ENCODE measurements at places on chromosomes 2 and 18.

GRCh38 chr18:76396792-76397191, 98.2 kb downstream of the ZNF516 start:
- no peak overlapping the region for H3K4me3 ChIP-seq
- DNase-seq, result no peak
- H3K4me1 ChIP-seq, result peaks cover 6% of the 10 kb centered on the region
- no peak overlapping the region for H3K27ac ChIP-seq
- peaks cover 18% of the 10 kb centered on the region for H3K27me3 ChIP-seq

- DNase-seq, result no peak
- H3K4me1 ChIP-seq, result peaks cover 71% of the 10 kb centered on the region
- peaks cover 9% of the 10 kb centered on the region for H3K36me3 ChIP-seq
- H3K4me3 ChIP-seq, result no peak overlapping the region
- H3K27ac ChIP-seq, result peak overlapping the region; percentile 19
Observed at GRCh38 chr2:230680463-230681170, 32.0 kb upstream of the CAB39 start.

DNA sequence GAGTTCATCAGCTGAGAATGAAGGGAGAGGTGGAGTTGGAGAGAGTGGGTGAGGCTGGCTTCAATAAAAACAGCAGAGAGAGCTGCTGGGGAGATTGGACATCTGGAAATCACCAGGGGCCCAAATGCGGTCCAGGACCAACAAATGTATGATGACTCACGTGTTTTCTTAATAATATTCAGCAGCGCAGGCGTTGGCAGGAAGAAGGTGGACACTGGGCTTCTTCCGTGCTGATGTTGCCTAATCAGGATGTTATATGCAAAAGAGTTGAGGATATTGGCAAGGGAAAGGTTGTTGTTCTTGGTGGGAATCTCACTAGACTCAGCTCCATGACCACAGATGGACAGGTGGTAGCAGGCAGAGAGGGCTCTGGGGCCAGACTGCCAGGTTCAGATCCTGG, 12.8 kb upstream of the PLA2R1 start:
- H3K36me3 ChIP-seq, result no peaks in the 10 kb centered on the region
- peaks cover 3% of the 10 kb centered on the region for H3K27me3 ChIP-seq

DNA sequence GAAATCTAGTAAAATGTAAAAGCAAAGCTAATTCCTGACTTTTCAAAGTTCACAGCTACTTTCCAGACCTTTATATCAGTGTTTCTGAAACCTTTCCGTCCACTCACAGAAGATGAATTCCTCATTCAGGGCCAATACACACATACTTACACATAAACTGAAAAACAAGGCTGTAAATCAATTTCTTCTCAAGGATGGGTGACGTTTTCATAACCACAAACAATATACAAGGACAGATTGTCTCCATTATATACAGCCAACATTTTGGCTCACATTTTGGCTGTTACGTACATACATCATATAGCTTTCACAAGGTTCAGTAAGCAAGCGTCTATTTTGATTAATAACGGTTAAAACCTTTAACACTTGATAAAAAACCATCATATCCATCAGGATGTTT, 1.4 kb downstream of the RPRD1A start:
- peaks cover 3% of the 10 kb centered on the region for H3K27me3 ChIP-seq
- H3K4me1 ChIP-seq, result peaks cover 31% of the 10 kb centered on the region
- peaks cover 9% of the 10 kb centered on the region for H3K36me3 ChIP-seq

- peaks cover 11% of the 10 kb centered on the region for H3K27me3 ChIP-seq
- peaks cover 20% of the 10 kb centered on the region for H3K4me1 ChIP-seq
- no peak overlapping the region for H3K27ac ChIP-seq
Observed at GRCh38 chr18:74488864-74489263, 7.3 kb upstream of the CNDP2 start.

- DNase-seq, result no peak
- H3K36me3 ChIP-seq, result no peaks in the 10 kb centered on the region
- H3K4me3 ChIP-seq, result no peak overlapping the region
- H3K27me3 ChIP-seq, result peaks cover 12% of the 10 kb centered on the region
- H3K4me1 ChIP-seq, result no peaks in the 10 kb centered on the region
Observed at GRCh38 chr2:217279140-217279539, 419.3 kb upstream of the TNP1 start.

DNA sequence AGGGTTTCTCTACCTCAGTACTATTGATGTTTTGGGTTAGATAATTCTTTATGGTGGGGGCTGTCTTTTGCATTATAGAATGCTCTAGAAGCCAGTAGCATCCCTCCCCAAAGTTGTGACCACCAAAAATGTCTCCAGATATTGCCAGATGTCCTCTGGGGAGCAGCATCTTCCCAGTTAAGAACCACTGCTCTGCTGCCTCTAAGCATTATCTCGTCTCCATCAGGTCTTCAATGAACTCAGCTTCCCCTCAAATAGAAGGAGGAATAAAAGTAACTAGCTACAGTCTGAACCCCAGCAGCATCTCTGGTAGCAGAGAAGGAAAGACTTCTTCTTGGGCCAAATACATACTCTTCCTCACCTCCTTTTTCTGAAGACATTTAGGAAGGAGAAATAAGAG, 244.1 kb downstream of the AGPS start:
- no peaks in the 10 kb centered on the region for H3K4me1 ChIP-seq
- peaks cover 9% of the 10 kb centered on the region for H3K27me3 ChIP-seq
- no peaks in the 10 kb centered on the region for H3K36me3 ChIP-seq
- no peak for DNase-seq

DNA sequence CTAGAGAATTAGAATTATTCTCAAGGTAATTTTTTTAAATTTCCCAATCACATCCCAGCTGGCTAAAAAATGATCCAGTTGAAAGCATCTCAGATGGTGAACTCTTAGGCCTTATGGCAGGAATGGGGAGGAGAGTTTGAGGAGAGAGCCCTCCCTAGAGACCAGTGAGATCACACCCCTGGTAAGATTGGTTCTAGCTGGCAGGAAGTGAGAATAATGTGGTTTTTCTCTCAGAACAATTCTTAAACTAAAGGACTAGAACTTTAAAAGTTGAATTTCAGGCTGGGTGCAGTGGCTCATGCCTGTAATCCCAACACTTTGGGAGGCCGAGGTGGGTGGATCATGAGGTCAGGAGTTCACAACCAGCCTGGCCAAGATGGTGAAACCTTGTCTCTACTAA, 120.2 kb downstream of the MYO3B start:
- DNase-seq, result no peak
- H3K27ac ChIP-seq, result no peak overlapping the region
- no peaks in the 10 kb centered on the region for H3K36me3 ChIP-seq
- peaks cover 13% of the 10 kb centered on the region for H3K27me3 ChIP-seq
- H3K4me3 ChIP-seq, result no peak overlapping the region

DNA sequence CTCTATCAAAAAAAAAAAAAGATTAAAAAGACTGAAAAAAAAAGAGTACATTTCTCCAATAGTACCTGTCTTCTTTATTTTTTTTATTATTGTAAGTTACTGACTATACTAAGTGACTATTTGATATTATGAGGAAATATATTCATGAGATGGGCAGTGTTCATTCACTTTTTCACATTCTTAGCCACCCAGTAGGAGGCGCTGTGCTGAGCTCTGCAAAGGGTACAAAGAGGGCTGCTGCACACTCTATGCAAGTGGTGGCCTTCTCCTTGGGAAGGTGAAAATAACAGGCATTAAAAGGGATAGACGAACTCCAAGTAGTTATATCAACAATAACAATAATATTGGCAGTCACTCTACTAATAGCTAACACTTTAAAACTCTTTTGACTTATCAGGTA, 1034.9 kb upstream of the FANCL start:
- H3K4me3 ChIP-seq, result no peak overlapping the region
- no peaks in the 10 kb centered on the region for H3K36me3 ChIP-seq
- H3K4me1 ChIP-seq, result no peaks in the 10 kb centered on the region
- no peak overlapping the region for H3K27ac ChIP-seq
- no peak for DNase-seq

DNA sequence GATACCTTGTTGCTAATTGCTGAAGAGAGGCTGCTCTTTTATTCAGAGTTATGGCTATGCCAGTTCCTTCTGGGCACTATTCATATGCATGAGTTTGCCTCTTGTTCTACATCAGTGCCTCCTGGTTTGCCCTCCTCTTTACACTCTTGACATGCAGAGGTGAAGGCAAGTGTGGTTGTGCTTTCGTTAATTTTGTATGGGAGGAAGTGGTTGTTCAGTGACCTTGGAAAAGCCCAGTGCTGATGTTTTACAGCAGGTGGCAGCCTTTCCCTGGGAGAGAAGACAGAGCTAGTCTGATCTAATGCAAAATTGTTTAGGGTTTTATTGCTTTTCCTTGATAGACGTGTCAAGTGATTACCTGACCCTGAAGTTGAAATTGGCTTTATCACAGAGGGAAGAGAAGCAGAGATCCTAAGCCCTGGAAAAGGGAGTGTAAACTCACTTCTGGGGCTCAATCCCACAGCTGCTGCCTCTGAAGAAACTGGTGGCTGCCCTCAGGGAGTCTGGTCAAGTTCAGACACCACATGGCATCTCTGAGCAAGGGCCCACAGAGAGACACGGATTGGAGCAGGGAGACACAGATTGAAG, 30.5 kb upstream of the VPS54 start:
- H3K36me3 ChIP-seq, result no peaks in the 10 kb centered on the region
- DNase-seq, result peak; percentile 66
- H3K27ac ChIP-seq, result peak overlapping the region; percentile 49
- no peaks in the 10 kb centered on the region for H3K27me3 ChIP-seq

- H3K4me3 ChIP-seq, result no peak overlapping the region
- H3K4me1 ChIP-seq, result no peaks in the 10 kb centered on the region
- DNase-seq, result no peak
- H3K27me3 ChIP-seq, result no peaks in the 10 kb centered on the region
- no peak overlapping the region for H3K27ac ChIP-seq
Observed at GRCh38 chr2:115572746-115573145, 1130.3 kb downstream of the DPP10 start.

DNA sequence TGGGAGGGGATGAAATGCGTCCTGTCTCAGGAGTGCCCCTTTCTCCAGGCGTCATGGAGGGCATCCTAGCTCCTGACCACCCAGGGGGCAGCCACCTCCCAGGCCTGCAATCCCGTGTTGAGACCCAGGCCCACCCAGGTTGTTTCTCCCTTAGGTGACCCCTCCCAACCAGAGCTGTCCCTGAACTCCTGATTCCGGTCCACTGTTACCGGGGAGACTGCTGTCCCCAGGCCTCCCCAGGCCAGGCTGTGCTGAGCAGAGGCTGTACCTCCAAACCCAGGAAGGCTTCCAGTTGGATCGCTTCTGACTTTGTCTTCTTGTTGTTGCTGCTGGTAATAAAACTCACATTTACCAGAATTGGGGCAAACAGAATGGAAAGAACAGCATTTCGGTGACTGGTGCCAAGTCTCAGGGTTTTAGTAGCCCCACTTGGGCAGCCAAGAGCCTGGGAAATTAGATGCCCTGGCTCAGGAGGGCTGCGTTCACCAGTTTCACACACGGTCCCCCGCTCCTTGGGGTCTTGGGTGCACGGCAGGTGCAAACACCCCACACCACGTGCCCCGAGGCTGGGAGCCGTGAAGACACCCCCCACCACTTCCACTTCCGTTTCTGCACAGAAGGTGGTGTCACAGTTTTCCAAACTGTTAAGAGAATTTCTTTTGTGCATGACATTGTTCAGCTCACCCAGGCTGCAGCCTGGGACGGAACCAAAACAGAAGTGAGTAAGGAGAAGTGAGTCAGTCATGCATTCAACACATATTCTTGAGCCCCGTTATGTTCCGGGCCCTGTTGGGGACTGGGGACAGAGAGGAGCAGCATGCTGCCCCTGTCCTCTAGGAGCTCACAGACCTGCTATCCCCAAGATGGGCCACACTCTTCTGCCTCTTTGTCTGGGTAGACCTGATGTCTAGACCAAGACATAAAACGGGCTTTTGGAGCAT, 29.4 kb downstream of the ITM2C start:
- no peak overlapping the region for H3K4me3 ChIP-seq
- no peak for DNase-seq
- no peak overlapping the region for H3K27ac ChIP-seq

DNA sequence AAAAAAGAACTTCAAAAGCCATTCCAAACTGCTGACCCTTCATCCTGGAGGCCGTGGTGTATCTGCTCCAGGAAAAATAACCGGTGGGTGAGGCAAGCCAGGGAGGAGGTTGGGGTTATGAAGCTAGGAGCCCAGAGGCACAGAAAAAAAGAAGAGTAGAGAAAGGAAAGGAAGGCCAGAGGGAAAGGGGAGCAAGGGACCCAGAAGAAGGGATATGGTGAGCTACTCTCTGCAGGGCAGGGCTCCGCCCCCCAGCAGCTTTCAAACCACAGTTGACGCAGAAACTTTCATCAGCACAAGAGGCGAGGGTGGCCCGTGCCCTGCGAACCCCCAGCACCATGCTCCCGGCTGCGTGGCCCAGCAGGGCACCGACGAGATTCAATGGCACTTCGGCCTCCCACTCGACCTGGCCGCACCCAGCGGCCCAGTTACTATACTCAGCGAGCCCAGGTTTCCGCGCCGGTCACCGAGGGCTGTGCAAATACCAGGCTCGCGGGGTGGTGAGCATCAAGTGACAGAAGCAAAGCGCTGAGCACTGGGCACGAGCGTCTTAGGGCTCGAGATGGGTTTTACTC, 665 bp downstream of the MCM6 start:
- peak overlapping the region; percentile 98 for H3K4me3 ChIP-seq
- H3K36me3 ChIP-seq, result peaks cover 33% of the 10 kb centered on the region
- H3K27me3 ChIP-seq, result peaks cover 2% of the 10 kb centered on the region
- H3K4me1 ChIP-seq, result peaks cover 50% of the 10 kb centered on the region
- DNase-seq, result peak; percentile 66

DNA sequence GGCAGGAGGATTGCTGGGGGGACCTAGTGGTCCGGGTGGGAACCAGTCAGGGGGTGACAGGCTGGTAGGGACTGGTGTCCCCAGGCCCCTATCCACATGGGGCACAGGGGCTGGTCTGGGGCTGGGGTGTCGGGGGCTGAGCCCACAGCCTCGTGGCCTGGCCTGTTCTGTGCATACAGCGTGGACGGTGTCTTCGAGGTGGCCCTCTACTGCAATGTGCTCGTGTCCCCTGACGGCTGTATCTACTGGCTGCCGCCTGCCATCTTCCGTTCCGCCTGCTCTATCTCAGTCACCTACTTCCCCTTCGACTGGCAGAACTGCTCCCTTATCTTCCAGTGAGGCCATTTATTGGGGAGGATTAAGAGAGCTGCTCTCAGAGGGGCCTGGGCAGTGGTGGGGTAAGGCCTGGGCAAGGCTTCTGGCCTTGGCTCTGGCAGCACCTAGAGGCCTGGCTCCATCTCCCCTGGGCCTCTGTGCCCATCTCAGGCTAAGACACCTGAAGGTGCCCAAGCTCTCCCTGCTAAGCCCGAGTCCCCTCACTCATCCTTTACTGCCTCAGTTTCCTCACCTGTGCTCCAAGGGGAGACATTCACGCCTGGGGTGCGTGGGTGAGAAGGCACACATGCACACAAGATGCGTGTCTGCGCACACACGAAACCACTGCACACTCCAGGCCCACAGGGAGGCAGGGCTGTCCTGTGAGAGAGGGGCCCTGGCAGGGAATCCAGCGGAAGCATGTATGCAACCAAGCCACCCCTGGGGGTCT, 1.9 kb downstream of the CHRNG start:
- peaks cover under 1% of the 10 kb centered on the region for H3K36me3 ChIP-seq
- H3K27ac ChIP-seq, result no peak overlapping the region
- no peak overlapping the region for H3K4me3 ChIP-seq
- peaks cover 8% of the 10 kb centered on the region for H3K27me3 ChIP-seq
- peaks cover 6% of the 10 kb centered on the region for H3K4me1 ChIP-seq
